Activated CD4-positive, alpha-beta memory T cell treated with anti-CD3 and anti-CD28 coated beads for 36 hours (primary cell): ENCODE measurements at places on chromosomes 2 and 18. TPM values are rescaled to one million over a fixed set of nuclear protein-coding genes. Genes with fewer than 3 reads are reported as not detected.

DNA sequence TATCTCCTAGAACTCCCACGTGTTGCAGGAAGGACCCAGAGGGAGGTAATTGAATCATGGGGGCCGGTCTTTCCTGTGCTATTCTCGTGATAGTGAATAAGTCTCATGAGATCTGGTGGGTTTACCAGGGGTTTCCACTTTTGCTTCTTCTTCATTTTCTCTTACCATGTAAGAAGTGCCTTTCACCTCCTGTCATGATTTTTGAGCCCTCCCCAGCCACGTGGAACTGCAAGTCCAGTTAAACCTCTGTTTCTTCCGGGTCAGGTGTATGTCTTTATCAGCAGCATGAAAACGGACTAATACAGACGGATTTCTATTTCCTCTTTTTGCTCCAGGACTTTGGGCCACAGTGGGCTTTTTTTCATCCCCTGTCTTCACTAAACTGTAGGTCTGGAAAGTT lies 88.3 kb upstream of the KCNE4 start:
- no peak for DNase-seq
- H3K27ac ChIP-seq, result no peak overlapping the region
- no peaks in the 10 kb centered on the region for H3K4me1 ChIP-seq
- peaks cover 17% of the 10 kb centered on the region for H3K27me3 ChIP-seq
- no peaks in the 10 kb centered on the region for H3K36me3 ChIP-seq

DNA sequence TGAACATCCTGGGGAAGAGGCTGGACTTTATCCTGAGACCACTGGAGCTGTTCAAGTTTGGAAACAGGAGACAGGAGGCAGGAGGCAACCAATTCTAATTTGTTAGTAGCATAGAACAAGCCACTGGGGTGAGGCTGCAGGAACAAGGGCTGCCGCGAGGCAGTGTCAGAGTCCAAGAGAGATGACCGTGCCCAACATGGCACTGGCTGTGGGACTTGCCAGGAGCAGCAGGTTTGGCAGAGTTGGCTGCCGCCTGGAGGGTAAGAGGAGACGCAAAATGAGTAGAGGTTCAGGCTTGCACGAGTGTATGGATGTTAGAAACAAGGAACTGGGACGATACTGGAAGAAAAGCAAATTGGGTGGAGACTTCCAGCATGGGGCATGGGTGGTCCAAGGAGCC lies 168.5 kb downstream of the TPGS2 start:
- no peak for DNase-seq
- no peak overlapping the region for H3K4me3 ChIP-seq
- H3K27me3 ChIP-seq, result peaks cover 5% of the 10 kb centered on the region
- no peaks in the 10 kb centered on the region for H3K36me3 ChIP-seq
- no peak overlapping the region for H3K27ac ChIP-seq
- H3K4me1 ChIP-seq, result no peaks in the 10 kb centered on the region

- H3K36me3 ChIP-seq, result no peaks in the 10 kb centered on the region
- DNase-seq, result no peak
Measured at GRCh38 chr2:178804791-178805190, 2.4 kb downstream of the TTN start.

DNA sequence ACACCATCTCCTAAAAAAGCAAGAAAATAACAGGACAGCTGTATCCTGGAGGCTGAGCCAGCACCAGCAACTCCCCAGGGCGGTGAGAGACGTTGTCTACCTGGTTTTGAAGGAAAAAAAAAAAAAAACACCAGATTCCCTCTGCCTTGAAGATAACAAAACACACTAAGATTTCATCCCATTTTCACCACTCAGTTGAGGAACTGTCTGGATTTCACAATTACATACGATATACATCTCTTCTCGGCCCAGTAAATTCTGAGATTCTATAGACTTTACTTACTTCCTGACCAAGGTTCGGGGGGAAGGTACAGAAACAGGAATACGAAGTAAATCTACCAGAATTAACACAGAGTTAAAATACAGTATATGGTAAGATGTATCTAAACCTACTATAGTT lies 8.5 kb downstream of the ZNF516 start:
- peaks cover 39% of the 10 kb centered on the region for H3K27me3 ChIP-seq
- peaks cover 8% of the 10 kb centered on the region for H3K4me1 ChIP-seq
- no peak overlapping the region for H3K4me3 ChIP-seq
- no peak overlapping the region for H3K27ac ChIP-seq

DNA sequence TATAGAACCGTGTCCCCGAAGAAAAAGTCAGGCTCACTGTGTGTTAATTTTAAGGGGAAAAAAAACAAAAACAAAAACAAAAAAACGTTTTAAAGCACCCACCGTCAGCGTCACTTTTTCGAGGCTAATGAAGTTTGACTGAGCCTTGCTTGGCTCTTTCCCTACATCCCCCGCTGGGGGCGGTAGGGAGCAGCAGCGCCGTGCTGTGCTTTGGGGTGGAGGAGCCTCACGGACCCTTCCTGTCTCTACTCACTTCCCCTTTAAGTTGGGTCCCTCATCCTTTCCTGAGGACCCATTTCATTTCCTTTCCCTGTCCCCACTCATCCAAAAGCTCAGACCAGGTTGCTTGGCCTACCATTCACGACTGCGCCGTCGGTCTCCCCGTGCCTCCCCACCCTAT lies 82.8 kb upstream of the RPL31 start:
- peaks cover 2% of the 10 kb centered on the region for H3K27me3 ChIP-seq
- H3K4me1 ChIP-seq, result peaks cover 5% of the 10 kb centered on the region
- H3K36me3 ChIP-seq, result no peaks in the 10 kb centered on the region
- no peak overlapping the region for H3K27ac ChIP-seq
- peak; percentile 40 for DNase-seq

DNA sequence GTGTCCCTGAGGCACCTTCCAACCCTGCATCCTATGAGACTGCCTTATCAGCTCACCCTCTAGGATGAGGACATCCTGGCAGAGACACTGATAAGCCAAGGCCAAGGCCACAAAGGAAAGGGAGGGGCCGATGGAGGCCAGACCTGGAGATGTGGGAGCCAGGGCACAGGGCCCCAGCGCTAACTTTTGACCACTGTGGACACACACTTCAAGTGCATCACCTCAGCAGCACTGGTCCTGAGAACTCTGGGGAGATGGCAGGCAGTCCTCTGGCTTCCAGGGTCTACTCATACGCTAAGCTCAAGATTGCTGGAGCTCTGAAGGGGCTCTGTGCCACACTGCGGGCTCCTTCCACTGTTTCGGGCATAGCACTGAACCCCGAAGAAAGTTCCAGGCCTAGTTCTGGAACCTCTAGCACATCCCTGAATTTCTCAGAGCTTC lies 100.2 kb upstream of the ID2 start:
- peaks cover 24% of the 10 kb centered on the region for H3K4me1 ChIP-seq
- no peaks in the 10 kb centered on the region for H3K36me3 ChIP-seq
- H3K27me3 ChIP-seq, result peaks cover 4% of the 10 kb centered on the region
- DNase-seq, result no peak

- no peak for DNase-seq
- H3K4me3 ChIP-seq, result no peak overlapping the region
- no peaks in the 10 kb centered on the region for H3K4me1 ChIP-seq
- H3K27me3 ChIP-seq, result peaks cover 26% of the 10 kb centered on the region
- H3K36me3 ChIP-seq, result no peaks in the 10 kb centered on the region
Measured at GRCh38 chr2:169415233-169415748, 53.0 kb upstream of the LRP2 start.

- no peak overlapping the region for H3K4me3 ChIP-seq
- DNase-seq, result peak; percentile 37
- H3K4me1 ChIP-seq, result peaks cover 11% of the 10 kb centered on the region
Measured at GRCh38 chr2:70515938-70516337, 37.7 kb downstream of the TGFA start.

GRCh38 chr2:175019566-175020327 lies 14.6 kb upstream of the CHN1 start:
- no peak overlapping the region for H3K27ac ChIP-seq
- H3K4me3 ChIP-seq, result no peak overlapping the region
- no peaks in the 10 kb centered on the region for H3K36me3 ChIP-seq

DNA sequence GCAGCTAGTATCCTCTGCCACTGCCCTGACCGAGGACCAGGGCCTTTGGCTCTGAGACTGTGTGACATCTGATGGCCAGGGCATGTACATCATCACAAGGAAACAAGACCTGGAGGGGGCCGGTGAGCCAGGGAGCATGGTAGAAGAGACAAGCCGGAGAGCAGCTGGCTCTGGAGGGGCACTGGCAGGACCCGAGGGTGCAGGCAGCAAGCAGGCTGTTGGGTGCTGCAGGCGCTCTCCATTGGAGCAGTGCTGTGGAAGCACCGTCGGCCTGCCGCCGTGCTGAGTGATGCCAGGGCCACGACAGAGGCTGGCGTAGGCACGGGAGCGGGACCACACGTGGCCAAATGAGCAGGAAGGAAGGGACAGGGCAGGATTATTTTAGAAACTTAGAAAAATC lies 335.2 kb downstream of the GBX2 start:
- H3K36me3 ChIP-seq, result no peaks in the 10 kb centered on the region
- H3K4me1 ChIP-seq, result no peaks in the 10 kb centered on the region
- no peak for DNase-seq
- H3K27me3 ChIP-seq, result peaks cover 3% of the 10 kb centered on the region

DNA sequence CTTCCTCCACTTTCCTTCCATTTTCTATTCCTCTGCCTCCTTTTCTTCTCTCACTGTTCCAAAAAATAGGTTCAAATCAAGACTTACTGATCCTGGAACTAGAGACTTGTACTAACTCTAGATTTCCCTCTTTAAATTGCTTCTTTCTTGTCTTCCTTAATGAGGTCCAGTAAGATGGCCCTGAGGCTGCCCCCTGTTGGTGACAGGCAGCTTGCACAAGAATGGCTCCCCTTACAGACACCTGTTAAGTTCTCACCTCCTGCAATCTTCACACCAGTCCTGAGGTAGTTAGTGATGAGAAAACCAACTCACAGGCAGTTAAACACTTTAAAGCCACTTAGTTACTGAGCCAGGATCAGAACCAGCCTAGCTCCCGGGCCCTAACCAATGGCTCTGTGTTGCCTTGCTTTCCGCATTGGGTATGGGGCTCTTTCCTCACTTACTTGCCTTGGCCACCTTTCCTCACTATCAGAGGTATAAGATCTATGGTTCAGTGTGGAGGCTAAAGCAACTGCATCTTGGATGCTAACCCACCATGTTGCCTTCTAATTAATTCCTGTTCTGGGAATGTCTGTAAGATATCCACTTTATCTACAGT lies 130.6 kb downstream of the AKAIN1 start:
- no peaks in the 10 kb centered on the region for H3K36me3 ChIP-seq
- H3K27ac ChIP-seq, result no peak overlapping the region
- no peaks in the 10 kb centered on the region for H3K4me1 ChIP-seq
- no peaks in the 10 kb centered on the region for H3K27me3 ChIP-seq
- H3K4me3 ChIP-seq, result no peak overlapping the region

DNA sequence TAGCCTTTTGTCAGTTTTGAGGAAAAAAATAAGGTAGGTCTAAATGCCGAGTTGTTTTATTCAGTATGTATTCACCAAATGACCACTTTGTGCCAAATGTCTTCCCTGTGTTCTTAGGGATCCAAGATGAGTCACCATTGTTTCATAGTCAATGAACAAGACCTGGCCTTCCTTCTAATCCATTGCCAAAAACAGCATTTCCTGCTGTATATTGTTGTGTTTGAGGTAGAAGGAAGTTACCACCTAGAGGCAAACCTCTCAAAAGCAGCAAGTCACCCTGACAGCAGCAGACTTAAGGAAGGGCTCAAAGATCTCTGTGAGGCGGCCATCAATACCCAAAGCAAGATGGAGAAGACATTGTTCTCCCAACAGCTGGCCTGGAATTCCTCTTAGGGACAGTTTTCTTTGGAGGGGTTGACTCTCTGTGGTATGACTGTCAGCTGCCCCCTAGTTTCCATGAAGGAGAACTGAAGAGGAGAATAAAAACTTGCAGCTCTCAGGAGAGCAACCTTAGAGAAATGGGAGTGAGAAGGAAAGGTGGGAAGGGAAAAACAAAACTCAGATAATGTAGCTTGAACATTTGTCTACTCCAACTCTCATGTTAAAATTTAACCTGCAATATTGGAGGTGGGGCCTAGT lies 328.3 kb downstream of the LRATD1 start:
- H3K27ac ChIP-seq, result no peak overlapping the region
- H3K4me3 ChIP-seq, result no peak overlapping the region
- DNase-seq, result no peak
- peaks cover 4% of the 10 kb centered on the region for H3K27me3 ChIP-seq
- H3K4me1 ChIP-seq, result no peaks in the 10 kb centered on the region

DNA sequence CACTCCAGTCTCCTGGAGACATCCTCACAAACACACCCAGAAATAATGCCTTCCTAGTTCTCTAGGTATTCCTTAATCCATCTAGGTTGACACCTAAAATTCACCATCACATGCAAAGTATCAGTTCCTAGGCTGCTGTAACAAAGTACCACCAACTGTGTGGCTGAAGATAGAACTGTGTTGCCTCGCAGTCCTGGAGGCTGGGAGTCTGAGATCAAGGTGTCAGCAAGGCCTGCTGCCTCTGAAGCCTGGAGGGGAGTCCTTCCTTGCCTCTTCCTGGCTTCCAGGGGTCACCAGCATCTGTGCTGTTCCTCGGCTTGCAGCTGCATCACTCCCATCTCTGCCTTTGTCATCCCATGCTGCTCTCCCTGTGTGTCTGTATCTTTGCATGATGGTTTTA lies 36.3 kb upstream of the TMEM131 start:
- no peaks in the 10 kb centered on the region for H3K27me3 ChIP-seq
- H3K36me3 ChIP-seq, result no peaks in the 10 kb centered on the region
- no peak for DNase-seq
- no peak overlapping the region for H3K4me3 ChIP-seq
- H3K27ac ChIP-seq, result no peak overlapping the region

GRCh38 chr2:5449867-5450266 lies 242.3 kb upstream of the SOX11 start:
- no peak overlapping the region for H3K4me3 ChIP-seq
- H3K4me1 ChIP-seq, result no peaks in the 10 kb centered on the region
- H3K36me3 ChIP-seq, result no peaks in the 10 kb centered on the region
- no peaks in the 10 kb centered on the region for H3K27me3 ChIP-seq

DNA sequence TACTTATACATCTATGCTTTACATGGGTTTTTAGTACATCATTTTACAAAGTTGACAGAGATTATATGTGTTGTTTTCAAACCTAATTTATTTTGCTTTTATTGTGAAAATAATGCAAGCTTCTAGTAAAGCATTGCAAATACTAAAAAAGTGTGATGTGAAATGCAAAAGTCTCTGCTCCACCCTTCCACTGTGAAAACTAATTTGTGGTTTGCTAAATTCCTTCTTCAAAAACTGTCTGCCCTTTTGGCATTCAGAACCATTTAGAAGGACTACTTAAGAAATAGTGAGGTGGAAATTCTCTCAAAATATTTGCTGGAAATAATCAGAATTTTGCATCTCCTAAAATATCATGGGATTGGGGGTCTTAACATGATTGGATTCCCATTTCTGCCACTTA lies 78.4 kb downstream of the CSRNP3 start:
- H3K36me3 ChIP-seq, result no peaks in the 10 kb centered on the region
- no peak overlapping the region for H3K4me3 ChIP-seq
- no peaks in the 10 kb centered on the region for H3K4me1 ChIP-seq
- no peak for DNase-seq
- no peaks in the 10 kb centered on the region for H3K27me3 ChIP-seq

GRCh38 chr2:188824125-188824524 lies 150.0 kb upstream of the COL3A1 start:
- no peaks in the 10 kb centered on the region for H3K27me3 ChIP-seq
- no peaks in the 10 kb centered on the region for H3K36me3 ChIP-seq
- H3K4me1 ChIP-seq, result no peaks in the 10 kb centered on the region
- no peak for DNase-seq
- no peak overlapping the region for H3K27ac ChIP-seq

GRCh38 chr2:118223511-118223991 lies 135.3 kb downstream of the INSIG2 start:
- H3K4me1 ChIP-seq, result peaks cover 10% of the 10 kb centered on the region
- H3K27ac ChIP-seq, result no peak overlapping the region
- no peak for DNase-seq
- H3K36me3 ChIP-seq, result no peaks in the 10 kb centered on the region

HOXD8 gene
- not detected for total RNA-seq

PLCD4 gene
- total RNA-seq, result 0.51 TPM

EVA1A gene
- total RNA-seq, result not detected

TMSB10 gene
- 2,535 TPM for total RNA-seq

UGT1A5 gene
- total RNA-seq, result not detected

EFEMP1 gene
- total RNA-seq, result not detected

SLC30A3 gene
- total RNA-seq, result 0.90 TPM

CAPN14 gene
- total RNA-seq, result 0.19 TPM

ATP8B1 gene
- total RNA-seq, result not detected
